Femur (tissue), 1 donor: ENCODE measurements at places on chromosomes 7 and 10.

DNA sequence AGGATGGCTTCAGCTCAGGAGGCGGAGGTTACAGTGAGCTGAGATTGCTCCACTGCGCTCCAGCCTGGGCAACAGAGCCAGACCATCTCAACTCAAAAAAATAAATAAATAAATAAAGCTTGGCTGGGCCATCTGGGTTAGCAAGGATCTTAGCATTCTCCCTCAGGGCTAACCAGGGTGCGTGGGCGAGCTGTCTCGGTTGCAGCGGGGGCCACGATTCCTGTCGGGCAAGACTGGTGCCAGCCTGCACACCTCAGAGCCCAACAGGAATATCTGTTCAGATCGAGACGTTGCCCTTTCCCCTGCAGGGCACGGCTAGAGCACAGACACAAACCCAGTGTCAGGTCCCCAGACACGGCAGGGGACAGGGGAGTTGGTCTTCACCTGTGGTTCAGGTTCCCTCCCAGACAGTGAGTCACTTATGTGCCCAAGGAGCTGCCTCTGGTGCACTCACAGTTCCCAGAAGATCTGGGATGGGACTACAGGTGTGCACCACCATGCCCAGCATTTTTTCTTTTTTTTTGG lies 75.5 kb upstream of the GTF2I start:
- no peak for DNase-seq

DNA sequence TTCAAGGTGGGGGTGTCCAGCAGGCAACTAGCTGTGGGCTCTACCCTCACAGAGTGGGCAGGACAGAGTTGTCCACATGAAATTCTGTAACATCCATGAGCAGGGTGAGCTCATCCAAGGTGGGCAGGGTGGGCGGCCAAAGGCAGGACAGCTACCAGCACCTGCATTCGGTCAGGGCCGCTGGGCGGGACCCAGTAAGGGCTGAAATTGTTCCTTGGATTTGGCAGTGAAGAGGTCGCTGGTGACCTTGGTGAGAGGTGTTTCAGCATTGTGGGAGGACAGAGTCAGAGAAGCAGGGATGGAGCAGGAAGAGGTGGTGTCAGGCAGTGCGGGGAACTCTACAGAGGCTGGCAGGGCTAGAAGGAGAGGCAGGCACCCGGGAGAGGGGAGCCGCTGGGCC lies 23.9 kb downstream of the ADCYAP1R1 start:
- DNase-seq = no peak

DNA sequence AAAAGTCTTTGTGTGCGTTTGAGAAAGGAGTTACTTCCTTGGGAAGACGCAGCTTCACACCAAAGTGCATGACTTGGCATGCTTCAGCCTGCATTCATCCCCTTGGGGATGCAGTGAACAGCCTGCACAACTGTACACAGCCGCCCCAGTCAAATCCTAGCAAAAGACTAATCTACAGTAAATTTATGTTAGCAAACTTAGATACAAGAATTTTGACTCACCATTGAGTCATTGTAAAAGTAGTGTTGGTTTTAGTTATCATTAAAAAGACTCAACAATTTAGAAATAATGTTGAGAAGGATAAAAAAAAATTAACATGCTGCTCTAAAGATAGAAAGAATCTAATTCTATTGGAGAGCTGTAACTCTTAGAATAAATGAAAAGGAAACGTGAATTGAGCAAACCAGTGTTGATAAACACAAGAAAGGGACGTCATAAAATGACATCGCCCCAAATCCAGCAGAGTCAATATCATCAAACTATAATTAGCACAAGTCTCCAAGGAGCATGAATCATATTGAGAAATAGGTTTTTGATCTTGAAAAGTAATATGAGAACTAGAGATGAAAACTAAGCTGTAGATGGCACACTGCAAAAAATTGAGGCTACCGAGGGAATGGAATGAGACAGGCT lies 11.9 kb upstream of the OPTN start:
- DNase-seq = no peak

DNA sequence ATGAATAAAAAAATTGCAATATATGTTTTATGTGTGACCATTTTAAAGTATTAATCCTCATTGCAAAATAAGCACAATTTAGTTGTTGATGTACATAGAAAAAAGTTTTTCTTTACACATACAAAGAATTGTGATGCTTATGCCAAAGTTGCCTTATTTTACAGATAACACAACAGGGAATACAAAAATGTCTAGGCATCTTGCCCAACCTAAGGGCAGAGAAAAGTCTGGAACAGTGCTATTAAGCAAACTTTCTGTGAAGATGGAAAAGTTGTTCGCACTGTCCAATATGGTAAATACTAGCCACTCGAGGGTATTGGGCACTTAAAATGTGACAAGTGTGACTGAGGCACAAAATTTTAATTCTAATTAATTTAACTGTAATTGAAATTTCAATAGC lies 190.2 kb upstream of the HGF start:
- DNase-seq = no peak

DNA sequence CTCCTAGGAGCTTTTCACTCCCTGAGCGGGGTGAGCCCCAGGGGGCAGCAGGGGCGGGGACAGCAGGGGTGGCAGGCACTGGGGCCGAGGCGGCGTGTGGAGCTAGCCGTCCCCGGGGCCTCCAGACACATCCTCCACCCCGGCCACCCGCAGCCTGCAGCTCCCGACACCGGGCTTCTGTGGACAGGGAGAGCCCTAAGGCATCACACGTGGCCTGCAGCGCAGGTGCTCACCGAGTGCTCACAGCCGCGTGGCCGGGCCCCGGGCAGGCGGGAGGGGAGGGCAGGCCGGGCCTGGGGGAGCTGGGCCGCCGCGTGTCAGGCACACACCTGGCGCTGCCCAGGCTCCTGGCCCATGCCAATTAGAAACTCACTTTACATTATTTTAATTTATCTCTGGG lies 51.4 kb downstream of the MICALL2 start:
- no peak for DNase-seq

GRCh38 chr10:15742836-15743235 lies 23.1 kb upstream of the ITGA8 start:
- no peak for DNase-seq

DNA sequence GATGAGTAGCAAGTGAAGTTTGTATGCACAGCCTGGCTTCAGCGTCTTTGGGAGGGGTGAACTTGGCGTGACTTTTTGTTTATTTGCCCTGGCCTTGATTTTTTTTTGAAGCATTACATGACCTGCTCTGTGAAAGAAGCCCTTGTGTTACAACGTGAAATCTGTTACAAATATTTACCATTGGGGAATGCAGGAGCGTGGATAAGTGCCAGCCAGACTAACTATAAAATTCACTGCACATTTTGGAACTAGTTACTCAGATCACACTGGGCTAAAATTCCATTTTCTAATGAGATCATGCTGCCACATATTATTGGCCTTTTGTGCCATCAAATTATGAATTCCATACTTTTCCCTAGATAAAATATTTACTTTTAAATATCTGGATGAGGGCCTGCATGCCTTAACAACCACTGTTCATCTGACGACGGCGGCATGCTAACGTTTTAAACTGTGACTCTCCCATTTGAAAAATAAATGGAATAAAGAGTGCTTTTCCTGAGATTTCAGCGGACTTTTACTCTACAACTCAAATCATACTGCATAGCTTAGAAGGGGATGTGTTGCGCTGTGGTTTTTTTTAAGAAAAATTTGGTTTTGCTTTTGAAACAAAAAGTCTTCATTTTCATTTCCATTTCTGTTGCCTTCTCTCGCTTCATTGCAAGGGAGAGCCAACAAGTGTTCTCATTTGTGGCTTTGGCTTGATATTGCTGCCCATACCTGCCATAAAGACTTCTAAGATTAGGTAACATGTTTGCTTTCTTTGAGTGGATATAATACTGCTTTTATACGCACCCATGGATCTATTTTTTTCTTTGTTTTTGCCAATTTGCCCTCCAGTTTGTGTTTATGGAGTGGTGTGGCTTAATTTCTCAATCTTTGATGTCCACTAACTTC lies 352.2 kb downstream of the TFEC start:
- DNase-seq = peak; percentile 64

DNA sequence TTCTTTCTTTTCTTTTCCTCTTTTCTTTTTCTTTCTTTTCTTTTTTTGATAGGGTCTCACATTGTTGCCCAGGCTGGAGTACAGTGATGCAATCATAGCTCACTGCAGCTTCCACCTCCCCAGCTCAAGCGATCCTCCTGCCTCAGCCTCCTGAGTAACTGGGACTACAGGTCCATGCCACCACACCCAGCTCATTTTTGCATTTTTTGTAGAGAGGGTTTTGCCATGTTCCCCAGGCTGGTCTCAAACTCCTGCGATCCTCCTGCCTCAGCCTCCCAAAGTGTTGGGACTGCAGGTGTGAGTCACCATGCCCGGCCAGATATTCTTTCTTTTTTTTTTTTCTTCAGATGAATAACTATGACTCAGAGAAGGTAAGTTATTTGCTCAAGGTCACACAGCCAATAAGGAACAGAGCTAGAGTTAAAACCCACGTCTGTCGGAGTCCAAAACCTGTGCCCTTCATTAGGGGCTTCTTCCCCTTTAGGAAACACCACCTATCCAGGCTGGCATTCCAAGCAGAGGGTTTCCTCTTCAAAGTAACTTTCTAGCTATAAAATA lies 28.1 kb upstream of the DNMBP start:
- DNase-seq = no peak

- DNase-seq = no peak
These were observed 447.6 kb upstream of the ZMIZ1 start for GRCh38 chr10:78620985-78621799.

DNA sequence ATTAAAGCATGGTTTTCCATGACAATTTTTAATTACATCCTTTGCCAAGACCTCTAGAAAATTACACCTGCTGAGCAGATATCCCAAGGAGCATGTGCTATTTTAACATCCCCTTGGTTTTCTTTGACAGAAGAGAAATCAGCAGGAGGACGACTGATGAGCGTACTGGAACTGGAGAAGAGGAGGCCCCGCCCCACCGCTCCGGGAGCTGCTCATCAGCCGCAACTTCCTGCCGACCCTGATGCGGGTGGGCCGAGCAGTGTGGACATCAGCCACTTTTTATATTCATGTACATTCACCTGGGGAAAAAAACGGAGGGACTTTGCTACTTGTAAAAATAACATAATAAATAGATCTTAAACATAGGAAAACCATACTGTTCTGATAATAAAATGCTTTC lies 54.2 kb downstream of the CDC123 start:
- DNase-seq = no peak

DNA sequence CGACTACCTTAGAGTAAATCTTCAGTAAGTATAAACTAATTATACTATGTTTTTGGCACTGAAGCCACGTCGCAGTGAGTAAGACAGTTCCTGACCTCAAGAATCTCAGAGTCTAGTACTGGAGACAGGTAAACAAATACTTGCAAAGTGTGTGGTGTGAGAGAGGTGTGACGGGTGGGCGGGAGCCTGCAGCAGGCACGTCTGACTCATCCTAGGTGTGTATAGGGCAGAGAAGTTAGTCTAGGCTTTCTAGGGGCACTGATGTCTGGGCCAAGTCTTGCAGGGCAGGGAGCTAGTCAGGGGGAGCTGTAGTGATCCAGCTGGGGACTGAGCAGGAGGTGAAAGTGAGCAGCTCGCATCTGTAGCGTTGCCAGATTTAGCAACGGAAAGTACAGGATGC lies 35.9 kb upstream of the SFTPD start:
- no peak for DNase-seq

GRCh38 chr10:75109459-75109778 lies 2.0 kb upstream of the SAMD8 start:
- no peak for DNase-seq

GRCh38 chr7:39979406-39980073 lies 29.5 kb downstream of the CDK13 start:
- DNase-seq = no peak

DNA sequence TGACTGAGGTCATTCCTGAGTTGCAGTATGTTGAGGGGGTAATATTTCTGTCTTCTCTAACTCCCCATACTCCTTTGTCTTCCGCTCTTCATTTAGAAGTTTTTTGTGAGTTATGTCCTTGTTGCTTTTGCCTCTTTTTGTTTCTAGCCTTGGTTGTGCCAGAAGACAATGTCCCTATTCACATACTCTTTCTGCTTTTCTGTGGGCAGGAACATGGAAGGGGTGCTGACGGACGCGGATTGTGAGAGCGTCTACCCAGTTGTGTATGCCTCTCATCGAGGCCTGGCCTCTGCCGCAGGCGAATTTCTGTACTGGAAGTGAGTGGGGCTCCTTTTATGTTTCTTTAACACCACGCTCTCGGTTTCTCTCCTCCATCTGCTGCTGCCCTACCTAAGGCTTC lies 20.5 kb downstream of the STAG3 start:
- no peak for DNase-seq

GRCh38 chr7:16450366-16450765 lies 15.2 kb downstream of the SOSTDC1 start:
- no peak for DNase-seq

DNA sequence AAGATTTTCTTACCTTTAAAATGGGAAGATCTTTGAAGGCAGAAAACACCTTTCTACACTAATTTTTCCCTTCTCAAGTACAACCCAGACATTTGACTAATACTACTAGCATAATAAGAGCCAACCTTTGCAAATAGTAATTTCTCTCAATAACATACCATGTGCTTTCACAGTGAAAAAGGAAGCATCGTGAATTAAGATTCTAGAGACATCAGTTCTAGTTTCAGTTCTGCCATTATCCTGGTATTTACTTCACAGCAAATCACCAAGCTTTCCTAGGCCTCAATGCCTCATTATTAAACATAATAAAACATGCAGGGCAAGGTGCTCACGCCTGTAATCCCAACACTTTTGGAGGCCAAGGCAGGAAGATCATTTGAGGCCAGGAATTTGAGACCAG lies 24.9 kb downstream of the GSAP start:
- no peak for DNase-seq

DNA sequence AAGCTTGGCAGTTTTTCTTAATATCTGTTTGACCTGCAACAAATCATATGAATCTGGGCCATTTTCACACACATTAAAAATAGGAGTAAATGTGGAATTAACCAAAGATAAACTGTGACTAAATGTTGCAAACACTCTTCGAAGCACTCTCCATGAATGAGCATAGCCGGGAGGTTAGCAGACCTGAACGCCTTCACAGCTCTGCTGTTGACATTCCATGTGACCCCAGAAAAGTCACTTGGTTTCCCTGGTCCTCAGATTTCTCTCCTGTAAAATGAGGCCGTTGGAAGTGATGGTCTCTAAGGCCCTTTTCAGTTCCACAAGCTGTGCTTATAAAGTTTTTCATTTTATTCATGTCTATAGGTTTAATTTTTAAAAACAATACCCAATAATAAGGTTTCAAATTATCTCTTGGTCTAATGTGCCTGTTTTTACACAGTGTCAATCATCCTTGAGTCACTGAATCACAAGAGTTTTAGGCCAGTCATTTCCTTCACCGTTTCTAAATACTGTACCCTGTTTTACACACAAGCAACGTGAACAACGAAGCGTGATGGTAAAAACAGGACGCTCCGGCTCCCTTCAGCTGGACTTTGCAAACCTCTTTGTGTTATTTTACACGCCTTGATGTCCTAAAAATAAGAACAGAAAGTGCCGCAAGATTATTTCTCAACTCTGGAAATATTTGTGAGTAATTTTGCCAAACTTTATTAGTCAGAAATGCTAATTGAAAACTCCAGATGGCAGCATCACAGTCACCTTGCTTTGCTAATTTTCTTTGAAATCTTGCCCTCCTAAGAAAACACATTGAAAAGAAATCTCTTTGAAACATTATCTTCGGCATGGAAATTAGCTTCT lies 38.6 kb upstream of the MET start:
- peak; percentile 20 for DNase-seq
